ENCODE measurements at places on chromosomes 4 and X. TPM values are rescaled to one million over a fixed set of nuclear protein-coding genes. Genes with fewer than 3 reads are reported as not detected.

NLRP2B gene
- not detected for total RNA-seq

MAGEA10 gene
- not detected for total RNA-seq

CNOT6L gene
- 8.8 TPM for total RNA-seq

ANXA10 gene
- 2.5 TPM for total RNA-seq

VCX3B gene
- total RNA-seq = not detected

BANK1 gene
- total RNA-seq = 0.80 TPM

UCHL1 gene
- total RNA-seq = 837 TPM

Data from A549 treated with dexamethasone at 1 μM for 4 hours (cell line).